ENCODE measurements at places on chromosomes 4 and X. TPM values are rescaled to one million over a fixed set of nuclear protein-coding genes. Genes with fewer than 3 reads are reported as not detected.

DNA sequence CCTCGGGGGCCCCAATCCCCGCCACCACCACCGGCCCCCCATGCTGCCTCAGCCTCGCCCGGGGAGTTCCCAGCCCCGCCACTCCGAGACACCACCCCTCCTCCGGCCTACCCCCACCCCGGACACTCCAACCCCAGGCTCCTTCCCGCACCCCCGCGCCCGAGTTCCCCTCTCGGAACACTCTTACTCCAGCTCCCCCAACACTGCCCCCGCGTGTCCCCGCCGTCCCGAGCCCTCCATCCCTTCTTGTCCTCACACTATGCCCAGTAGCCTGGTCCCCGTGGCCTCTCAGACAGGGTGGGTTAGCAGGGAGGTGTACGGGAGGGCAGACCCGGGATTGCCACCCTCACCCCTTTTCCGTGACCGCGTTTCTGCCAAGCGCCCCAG is 276.1 kb downstream of the BCOR start:
- no peak for DNase-seq

GRCh38 chr4:36056136-36056535 is 188.2 kb downstream of the ARAP2 start:
- DNase-seq, result no peak

DNA sequence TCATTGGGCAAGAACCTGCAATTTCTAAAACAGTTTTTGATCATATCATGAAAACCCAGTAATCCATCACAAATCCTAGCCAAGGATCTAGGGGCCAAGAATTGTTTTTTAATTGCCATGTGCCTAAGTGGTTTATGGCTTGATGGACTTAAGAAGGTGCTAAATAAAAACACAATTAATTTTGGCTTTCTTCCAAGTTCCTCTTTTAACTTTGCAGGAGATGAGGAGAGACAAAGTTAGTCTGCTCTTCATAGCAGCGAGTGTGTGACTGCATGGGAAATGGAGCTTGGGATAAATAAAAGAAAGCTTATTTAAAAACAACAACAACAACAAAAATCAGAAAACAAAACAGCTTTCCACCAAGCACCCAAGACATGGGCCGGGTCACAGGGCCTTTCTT is 41.4 kb downstream of the ARHGEF9 start:
- DNase-seq, result no peak

DNA sequence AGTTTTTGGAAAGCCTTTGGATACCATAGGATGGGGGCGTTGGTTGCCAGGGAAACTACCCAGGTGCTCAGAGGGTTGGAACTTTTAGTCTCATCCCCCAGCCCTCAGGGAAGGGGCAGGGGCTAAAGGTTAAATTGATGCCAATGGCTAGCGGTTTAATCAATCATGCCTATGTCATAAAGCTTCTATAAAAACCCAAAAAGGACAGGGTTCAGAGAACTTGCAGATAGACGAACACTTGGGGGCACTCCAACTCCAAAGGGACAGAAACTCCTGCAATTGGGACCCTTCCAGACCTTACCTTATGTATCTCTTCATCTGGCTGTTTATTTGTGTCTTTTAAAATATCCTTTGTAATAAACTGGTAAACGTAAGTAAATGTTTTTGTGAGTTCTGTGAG is 30.0 kb upstream of the GPR173 start:
- DNase-seq, result no peak

DNA sequence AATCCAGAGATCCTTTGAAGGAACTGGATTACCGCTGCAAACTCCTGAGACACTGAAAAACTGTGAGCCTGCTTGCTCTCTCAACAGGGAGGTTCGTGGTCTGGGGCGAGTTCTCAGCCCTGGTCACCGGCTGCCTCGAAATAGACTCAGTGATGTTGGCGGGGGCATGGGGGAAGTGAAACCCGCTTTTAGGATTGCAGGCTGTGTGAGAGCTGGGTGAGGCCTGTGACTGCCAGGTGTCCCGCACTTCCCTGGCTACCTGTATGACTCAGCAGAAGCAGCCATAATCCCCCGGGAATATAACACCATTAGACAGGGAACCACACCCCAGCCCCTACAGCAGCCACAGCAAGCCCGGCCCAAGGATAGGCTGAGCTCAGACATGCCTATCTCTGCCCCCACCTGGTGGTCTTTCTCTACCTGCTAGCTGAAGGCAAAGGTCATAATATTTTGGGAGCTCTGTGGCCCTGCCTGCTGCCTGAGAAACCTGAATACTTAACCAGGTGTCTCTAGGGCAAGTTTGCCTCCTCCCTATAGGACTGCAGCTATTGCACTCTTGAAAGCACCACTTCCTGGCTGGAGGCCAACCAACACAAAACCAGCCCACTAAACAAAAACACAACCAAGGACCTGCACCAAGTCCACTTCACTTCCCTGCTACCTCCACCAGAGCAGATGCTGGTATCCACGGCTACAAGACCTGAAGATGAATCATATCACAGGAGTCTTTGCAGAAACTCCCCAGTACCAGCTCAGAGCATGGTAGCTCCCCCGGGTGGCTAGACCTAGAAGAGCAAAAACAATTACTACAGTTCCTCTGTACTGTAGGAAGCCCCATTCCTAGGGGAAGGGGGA is 202.0 kb downstream of the RRAGB start:
- no peak for DNase-seq

DNA sequence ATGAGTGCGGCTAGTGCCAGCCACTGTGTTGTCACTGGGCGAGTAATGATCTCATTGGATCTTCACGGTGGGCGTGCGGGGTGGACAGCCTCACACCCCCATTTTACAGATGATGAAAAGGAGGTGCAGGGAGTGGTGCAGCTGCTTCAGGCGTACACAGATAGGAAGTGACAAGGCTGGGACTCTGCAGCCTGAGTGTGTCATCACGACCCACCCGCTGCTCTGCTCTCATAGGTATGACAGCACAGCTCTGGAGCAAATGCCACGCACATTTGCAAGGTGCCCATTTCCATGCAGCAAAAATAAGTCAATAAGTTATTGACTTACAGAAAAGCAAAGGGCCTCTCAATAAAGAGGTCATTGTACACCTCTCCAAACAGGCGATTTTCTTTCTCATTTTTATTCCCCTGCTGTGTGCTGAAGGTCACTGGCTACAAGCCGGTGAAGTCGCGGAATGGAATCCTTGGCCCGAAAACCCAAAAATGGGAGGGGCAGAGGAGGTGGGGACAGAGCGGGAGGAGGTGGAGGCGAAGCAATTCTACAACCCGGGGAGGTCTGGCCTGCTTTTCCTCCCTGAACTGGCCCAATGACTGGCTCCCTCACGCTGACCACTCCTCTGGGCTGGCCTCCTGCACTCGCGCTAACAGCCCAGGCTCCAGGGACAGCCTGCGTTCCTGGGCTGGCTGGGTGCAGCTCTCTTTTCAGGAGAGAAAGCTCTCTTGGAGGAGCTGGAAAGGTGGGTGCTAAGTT is at the start of gene SOD3:
TSS of gene SOD3 (plus strand) at position 658 of the 750 bp plus-strand sequence. CDS start 3,949 bp downstream, outside the sequence.
- DNase-seq, result peak; percentile 73

- DNase-seq, result no peak
Measured at GRCh38 chr4:7988437-7988836, 48.8 kb upstream of the AFAP1 start.

DNA sequence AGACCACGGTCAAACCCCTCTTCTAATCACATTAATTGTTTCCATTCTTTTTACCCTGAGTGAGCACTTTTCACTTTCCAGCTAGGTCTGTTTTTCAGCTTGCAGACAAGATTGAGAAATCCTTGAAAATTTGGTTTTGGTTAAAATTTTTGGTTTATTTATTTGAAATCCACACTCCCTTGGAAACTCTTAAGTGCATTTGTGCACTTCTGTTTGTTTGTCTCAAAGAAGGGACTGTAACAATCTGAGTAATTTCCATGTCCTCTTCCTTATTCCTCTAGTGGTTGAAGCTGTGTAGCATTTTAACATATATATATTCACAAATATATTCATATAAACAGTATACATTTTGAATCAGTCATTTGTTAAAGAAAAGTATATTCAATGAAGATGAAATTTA is 333.3 kb downstream of the ANK2 start:
- no peak for DNase-seq

DNA sequence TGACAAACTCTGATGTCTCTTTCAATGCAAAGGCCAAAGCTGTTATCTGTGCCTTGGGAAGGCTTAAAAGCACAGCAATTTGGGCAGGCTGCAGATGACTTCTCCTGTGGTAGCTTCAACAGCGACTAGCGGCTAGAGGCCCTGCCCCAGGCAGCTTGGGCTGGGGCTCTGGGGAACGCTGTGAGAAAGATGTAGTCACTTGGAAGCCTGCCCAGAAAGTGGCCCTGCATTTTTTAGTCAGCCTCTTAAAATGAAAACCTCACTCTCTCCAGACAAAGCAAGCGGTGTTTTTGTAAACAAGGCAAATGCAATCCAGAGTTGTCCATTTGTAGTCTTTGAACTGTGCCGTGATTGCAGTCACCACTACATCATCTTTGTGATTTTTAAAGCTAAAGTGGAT is 27.5 kb downstream of the PCYT1B start:
- DNase-seq, result no peak

DNA sequence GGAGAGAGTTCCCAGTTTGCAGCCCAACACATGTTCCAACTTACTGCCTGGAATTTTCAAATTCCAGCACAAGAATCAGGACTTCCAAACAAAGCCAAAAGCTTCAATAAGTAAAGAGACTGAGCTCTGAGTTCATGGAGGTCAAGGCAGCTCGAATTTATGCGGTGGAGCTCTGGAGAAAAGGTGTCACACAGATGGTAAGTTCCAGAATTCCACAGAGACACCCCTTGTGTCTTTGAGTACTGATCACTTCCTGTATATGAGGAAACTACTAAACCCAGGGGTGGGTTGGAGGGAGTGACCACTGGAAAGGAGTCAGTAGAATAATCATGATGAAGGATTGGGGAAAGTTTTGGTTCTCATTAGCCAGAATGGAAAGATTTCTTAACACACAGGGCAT is 118.5 kb upstream of the GUCY1A1 start:
- no peak for DNase-seq

GRCh38 chrX:93177930-93178329 is 495.4 kb downstream of the NAP1L3 start:
- no peak for DNase-seq

DNA sequence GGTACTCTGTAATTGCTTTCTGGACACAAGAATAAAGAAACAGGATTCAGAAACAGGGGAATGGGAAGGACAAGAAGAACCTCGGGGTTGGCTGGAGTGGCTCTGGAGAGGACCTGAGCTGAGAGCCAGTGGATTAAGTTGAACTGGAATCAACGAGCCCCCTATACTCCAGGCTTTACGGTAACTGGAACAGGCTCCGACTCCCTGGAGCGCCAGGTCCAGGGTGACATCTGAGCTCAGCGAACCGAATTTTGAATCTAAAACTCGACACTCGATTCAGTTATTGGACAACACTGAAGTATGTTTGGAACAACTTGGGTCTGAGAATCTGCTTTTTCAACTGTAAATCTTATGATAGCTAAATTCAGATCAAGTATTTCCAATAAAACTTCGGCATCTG is 23.9 kb downstream of the HMX1 start:
- DNase-seq, result peak; percentile 10

DNA sequence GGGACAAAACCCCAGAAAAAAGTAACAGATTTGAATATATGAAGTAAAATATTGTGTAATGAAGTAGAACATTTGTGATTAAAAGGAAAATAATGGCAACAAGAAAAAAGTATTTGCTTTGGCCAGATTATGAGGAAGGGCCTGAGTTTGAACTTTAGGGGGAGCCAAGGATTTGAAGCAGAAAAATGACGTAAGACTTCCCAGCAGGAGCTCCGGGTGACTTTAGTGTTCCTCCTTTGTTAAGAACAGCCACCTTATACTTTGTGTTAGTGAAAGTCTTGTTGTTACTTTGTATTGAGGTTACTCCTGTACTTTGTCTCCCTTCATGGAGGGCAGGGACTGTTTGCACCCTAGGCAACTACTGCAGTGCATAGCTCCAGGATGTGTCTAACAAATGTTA is 41.1 kb downstream of the DCUN1D4 start:
- DNase-seq, result no peak

DNA sequence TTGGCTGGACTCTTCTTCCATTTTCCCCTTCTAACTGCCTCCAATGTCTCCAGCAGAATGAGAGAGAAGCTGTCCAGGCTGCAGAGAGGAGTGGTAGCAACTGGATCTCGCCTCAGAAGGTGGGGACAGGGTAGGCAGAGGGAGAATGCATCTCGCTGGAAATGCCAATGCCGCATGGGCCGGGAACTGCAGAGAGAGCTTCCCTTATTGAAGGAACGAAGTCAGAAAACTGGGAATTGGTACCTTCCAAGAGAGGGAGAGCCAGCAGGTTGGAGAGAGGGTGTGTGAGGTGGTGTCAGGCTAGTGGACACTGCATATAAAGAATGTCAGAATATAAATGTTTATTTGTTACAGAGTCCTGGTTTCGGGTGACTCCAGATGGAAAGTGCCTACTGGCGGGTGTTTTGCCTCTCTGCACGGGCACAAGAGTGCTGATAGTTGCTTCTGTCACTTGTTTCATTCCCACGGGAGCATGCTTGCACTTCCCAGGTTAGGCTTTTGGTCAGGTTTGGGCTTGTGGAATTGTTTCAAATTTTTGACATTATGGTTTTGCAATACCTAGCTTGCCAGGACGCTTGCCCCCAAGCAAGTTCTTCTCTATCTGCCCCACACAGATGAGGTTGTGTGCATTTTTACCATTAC is 156.8 kb upstream of the STS start:
- no peak for DNase-seq

- DNase-seq, result no peak
Measured at GRCh38 chrX:65866146-65866545, 173.7 kb downstream of the VSIG4 start.

GRCh38 chr4:168128601-168129000 is 36.3 kb downstream of the ANXA10 start:
- DNase-seq, result no peak

GRCh38 chr4:104728380-104729122 is 233.9 kb upstream of the CXXC4 start:
- peak; percentile 34 for DNase-seq

DNA sequence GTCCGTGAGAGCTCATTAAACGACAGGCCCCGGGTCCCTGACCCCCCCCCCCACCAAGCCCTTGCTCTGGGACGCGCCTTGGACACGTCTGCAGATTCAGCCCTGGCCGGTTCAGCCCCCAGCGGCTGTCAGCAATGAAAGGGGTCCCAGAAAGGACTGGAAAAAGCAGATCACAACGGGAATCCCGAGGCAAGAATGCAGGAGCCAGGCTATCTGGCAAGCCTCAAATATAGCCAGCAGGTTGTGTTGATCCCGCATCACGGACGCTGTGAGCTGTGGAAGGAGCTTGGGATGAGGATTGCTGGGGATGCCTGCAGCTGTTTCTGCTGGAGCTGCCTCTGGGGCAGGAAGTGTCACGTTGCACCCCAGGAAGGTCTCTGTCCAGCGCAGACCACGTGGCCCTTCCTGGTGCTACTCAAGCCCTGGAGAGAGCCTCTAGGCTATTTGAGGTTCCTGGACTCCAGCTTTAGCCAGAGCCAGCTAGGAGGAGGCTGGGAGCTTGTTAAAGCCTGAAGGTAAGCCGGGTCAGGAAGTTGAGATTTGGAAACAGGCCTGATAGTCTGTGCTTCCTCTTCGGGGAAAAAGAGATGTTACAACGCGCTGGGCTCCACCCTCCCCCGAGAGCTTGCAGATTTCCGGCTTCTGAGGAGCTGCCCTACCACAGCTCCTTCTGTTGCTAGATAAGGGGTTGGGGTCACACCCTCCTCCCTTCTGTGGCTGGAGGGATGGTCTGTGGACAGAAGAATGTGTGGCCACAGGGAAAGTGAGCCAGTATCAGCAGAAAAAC is 19.3 kb upstream of the CSF2RA start:
- DNase-seq, result peak; percentile 63

The CYLC1 gene
- total RNA-seq, result not detected

The EPHA5 gene
- total RNA-seq, result not detected

The RAI2 gene
- 2.4 TPM for total RNA-seq

The RP2 gene
- 6.2 TPM for total RNA-seq

The SH3TC1 gene
- total RNA-seq, result 20.3 TPM

The RBMXL3 gene
- total RNA-seq, result not detected

The LRAT gene
- total RNA-seq, result 2.0 TPM

The MAGIX gene
- total RNA-seq, result 23.1 TPM

The MAGED4B gene
- 0.25 TPM for total RNA-seq

The GAGE12J gene
- total RNA-seq, result not detected

The AFM gene
- total RNA-seq, result 149 TPM
